ENCODE measurements at places on chromosomes 2 and 18.

GRCh38 chr2:144082327-144082726, 437.6 kb downstream of the ZEB2 start:
- H3K4me1 ChIP-seq: no peaks in the 10 kb centered on the region
- H3K27ac ChIP-seq: no peak overlapping the region
- no peaks in the 10 kb centered on the region for H3K36me3 ChIP-seq
- no peaks in the 10 kb centered on the region for H3K27me3 ChIP-seq
- DNase-seq: no peak
- H3K4me3 ChIP-seq: no peak overlapping the region

- no peaks in the 10 kb centered on the region for H3K27me3 ChIP-seq
- no peak overlapping the region for H3K27ac ChIP-seq
- H3K36me3 ChIP-seq: no peaks in the 10 kb centered on the region
- no peaks in the 10 kb centered on the region for H3K4me1 ChIP-seq
- DNase-seq: no peak
These were observed 99.4 kb upstream of the ARL5A start for GRCh38 chr2:151927501-151928221.

DNA sequence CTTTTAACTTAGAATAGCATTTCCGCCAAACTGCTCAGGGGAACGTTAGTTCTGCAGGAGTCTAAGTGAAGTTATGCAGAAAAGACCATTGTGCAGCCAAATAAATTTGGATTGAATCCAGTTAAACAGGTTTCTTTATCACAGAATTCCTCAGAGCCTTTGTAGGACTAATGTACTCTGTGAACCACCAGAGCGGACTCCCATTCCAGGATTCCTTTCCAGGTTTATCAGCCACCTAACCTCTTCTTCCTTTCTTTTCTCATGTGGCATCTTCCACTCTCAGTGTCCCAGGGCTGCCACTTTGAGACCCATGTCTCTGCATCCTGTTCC, 350.4 kb downstream of the TSN start:
- no peaks in the 10 kb centered on the region for H3K4me1 ChIP-seq
- no peak for DNase-seq
- no peak overlapping the region for H3K4me3 ChIP-seq
- H3K27ac ChIP-seq: no peak overlapping the region
- H3K36me3 ChIP-seq: no peaks in the 10 kb centered on the region
- no peaks in the 10 kb centered on the region for H3K27me3 ChIP-seq

GRCh38 chr2:173171321-173171720, 95.7 kb downstream of the MAP3K20 start:
- no peaks in the 10 kb centered on the region for H3K4me1 ChIP-seq
- H3K36me3 ChIP-seq: no peaks in the 10 kb centered on the region
- H3K27ac ChIP-seq: no peak overlapping the region
- H3K27me3 ChIP-seq: no peaks in the 10 kb centered on the region
- no peak overlapping the region for H3K4me3 ChIP-seq

GRCh38 chr18:79794846-79795245, 2.9 kb upstream of the KCNG2 start:
- no peak overlapping the region for H3K4me3 ChIP-seq
- H3K27me3 ChIP-seq: peaks cover 44% of the 10 kb centered on the region
- no peaks in the 10 kb centered on the region for H3K36me3 ChIP-seq
- no peak for DNase-seq
- no peaks in the 10 kb centered on the region for H3K4me1 ChIP-seq

GRCh38 chr18:41703744-41704530, 251.1 kb upstream of the PIK3C3 start:
- no peak overlapping the region for H3K27ac ChIP-seq
- H3K27me3 ChIP-seq: no peaks in the 10 kb centered on the region
- DNase-seq: no peak
- no peaks in the 10 kb centered on the region for H3K4me1 ChIP-seq

- no peaks in the 10 kb centered on the region for H3K36me3 ChIP-seq
- no peak for DNase-seq
- no peaks in the 10 kb centered on the region for H3K27me3 ChIP-seq
- no peak overlapping the region for H3K27ac ChIP-seq
- H3K4me1 ChIP-seq: no peaks in the 10 kb centered on the region
These were observed 106.2 kb upstream of the EPC2 start for GRCh38 chr2:148538375-148538774.

- H3K36me3 ChIP-seq: no peaks in the 10 kb centered on the region
- no peak overlapping the region for H3K4me3 ChIP-seq
- no peaks in the 10 kb centered on the region for H3K27me3 ChIP-seq
- H3K4me1 ChIP-seq: no peaks in the 10 kb centered on the region
- no peak overlapping the region for H3K27ac ChIP-seq
- no peak for DNase-seq
These were observed 74.0 kb downstream of the IL1R2 start for GRCh38 chr2:102065675-102066252.

GRCh38 chr2:80830891-80831290, 526.3 kb upstream of the LRRTM1 start:
- no peak for DNase-seq
- no peak overlapping the region for H3K27ac ChIP-seq
- H3K27me3 ChIP-seq: no peaks in the 10 kb centered on the region
- no peak overlapping the region for H3K4me3 ChIP-seq
- no peaks in the 10 kb centered on the region for H3K36me3 ChIP-seq

DNA sequence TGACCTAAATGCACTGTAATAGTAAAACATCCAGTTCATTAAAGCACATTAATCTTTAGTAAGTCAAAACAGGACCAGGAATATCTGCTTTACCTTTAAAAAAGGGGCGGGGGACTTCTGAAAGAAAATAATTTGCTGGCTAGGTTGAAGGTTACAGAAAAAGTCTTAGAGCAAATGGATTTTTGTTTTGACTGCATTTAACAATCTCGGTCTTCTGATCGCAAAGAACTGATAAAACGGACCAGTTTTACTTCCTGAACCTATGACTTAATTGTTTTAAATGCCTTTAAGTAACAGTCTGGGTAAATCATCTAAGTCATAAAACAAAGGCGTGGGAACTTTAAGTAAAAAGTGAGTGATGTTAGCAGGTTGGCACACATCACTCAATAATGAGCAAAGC, 783 bp downstream of the BUB1 start:
- peak overlapping the region; percentile 79 for H3K4me3 ChIP-seq
- no peak for DNase-seq
- H3K4me1 ChIP-seq: peaks cover 13% of the 10 kb centered on the region
- H3K27me3 ChIP-seq: no peaks in the 10 kb centered on the region
- no peak overlapping the region for H3K27ac ChIP-seq

GRCh38 chr2:65530547-65531320, 98.3 kb upstream of the SPRED2 start:
- no peak overlapping the region for H3K27ac ChIP-seq
- no peaks in the 10 kb centered on the region for H3K27me3 ChIP-seq
- no peaks in the 10 kb centered on the region for H3K4me1 ChIP-seq
- no peak overlapping the region for H3K4me3 ChIP-seq
- no peak for DNase-seq

GRCh38 chr2:189412330-189412953, 28.8 kb upstream of the WDR75 start:
- H3K27ac ChIP-seq: no peak overlapping the region
- H3K4me1 ChIP-seq: no peaks in the 10 kb centered on the region
- H3K27me3 ChIP-seq: no peaks in the 10 kb centered on the region
- H3K4me3 ChIP-seq: no peak overlapping the region
- DNase-seq: peak; percentile 56

- no peak overlapping the region for H3K27ac ChIP-seq
- H3K36me3 ChIP-seq: no peaks in the 10 kb centered on the region
- H3K4me1 ChIP-seq: no peaks in the 10 kb centered on the region
These were observed 311.6 kb downstream of the DSC3 start for GRCh38 chr18:30730915-30731314.

DNA sequence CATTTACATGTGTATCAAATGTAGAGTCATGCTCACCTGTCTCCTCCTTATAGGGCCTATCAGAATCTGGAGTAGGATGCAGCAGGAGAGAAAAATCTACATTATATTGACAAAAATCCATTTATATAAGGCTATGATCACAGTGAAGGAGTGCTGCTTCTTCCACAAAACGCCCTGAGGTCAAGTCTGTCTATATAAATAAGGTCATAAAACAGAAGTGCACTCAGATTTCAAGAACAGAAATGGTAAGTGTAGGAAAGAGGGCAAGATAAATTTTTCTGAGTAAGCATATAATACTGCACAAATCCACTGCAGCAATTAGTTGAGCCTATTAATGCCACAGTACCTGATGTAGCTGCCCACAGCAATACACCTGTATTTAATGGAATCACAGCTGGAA, 51.8 kb downstream of the COL5A2 start:
- H3K27ac ChIP-seq: no peak overlapping the region
- no peaks in the 10 kb centered on the region for H3K36me3 ChIP-seq
- DNase-seq: no peak
- H3K4me3 ChIP-seq: no peak overlapping the region
- no peaks in the 10 kb centered on the region for H3K27me3 ChIP-seq

- H3K36me3 ChIP-seq: no peaks in the 10 kb centered on the region
- no peak overlapping the region for H3K4me3 ChIP-seq
- DNase-seq: no peak
- H3K27me3 ChIP-seq: no peaks in the 10 kb centered on the region
- H3K27ac ChIP-seq: no peak overlapping the region
These were observed 42.5 kb upstream of the FOSL2 start for GRCh38 chr2:28350196-28350595.

- no peaks in the 10 kb centered on the region for H3K27me3 ChIP-seq
- H3K27ac ChIP-seq: no peak overlapping the region
- H3K36me3 ChIP-seq: no peaks in the 10 kb centered on the region
- peaks cover 4% of the 10 kb centered on the region for H3K4me1 ChIP-seq
- DNase-seq: no peak
- H3K4me3 ChIP-seq: no peak overlapping the region
These were observed 348.4 kb upstream of the RAB12 start for GRCh38 chr18:8260827-8261226.

DNA sequence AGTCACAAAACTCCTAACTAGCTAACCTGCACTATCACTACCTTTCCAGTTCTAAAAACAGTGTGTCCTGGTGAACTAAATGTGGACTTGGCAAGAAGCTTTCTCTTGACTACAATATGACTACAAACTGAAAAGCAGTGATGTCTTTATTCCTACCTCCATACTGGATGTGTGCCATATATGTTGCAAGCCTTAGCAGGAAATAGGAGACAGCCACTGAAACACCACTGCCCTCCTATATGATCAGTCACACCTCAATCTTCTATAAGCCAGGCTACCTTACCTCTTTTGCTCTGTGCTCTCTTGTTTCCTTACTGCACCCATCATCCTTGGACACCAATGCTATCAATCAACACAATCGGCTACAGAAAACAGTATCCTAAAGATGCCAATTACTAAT, 34.1 kb downstream of the SS18 start:
- no peaks in the 10 kb centered on the region for H3K4me1 ChIP-seq
- H3K4me3 ChIP-seq: no peak overlapping the region
- DNase-seq: no peak
- peaks cover 18% of the 10 kb centered on the region for H3K36me3 ChIP-seq

- H3K36me3 ChIP-seq: no peaks in the 10 kb centered on the region
- peak within 1 kb of the TSS; percentile 74 for H3K27ac ChIP-seq
- peak within 1 kb of the TSS; percentile 70 for H3K4me3 ChIP-seq
- peaks cover 15% of the 10 kb centered on the region for H3K4me1 ChIP-seq
These were observed at the start of gene ARHGAP28 for GRCh38 chr18:6729247-6730091. Gene ARHGAP28, plus strand, starts transcription at chr18:6729716. Its CDS starts 106 bp downstream, at chr18:6729822.

- peak within 1 kb of the TSS; percentile 100 for H3K4me3 ChIP-seq
- peak; percentile 91 for DNase-seq
- peaks cover 2% of the 10 kb centered on the region for H3K36me3 ChIP-seq
- peaks cover 10% of the 10 kb centered on the region for H3K4me1 ChIP-seq
- H3K27ac ChIP-seq: peak within 1 kb of the TSS; percentile 94
- H3K27me3 ChIP-seq: no peaks in the 10 kb centered on the region
These were observed at the start of gene DSG2 for GRCh38 chr18:31497836-31498573. Gene DSG2, plus strand, starts transcription at chr18:31498177. Its CDS starts 75 bp downstream, at chr18:31498252.

DNA sequence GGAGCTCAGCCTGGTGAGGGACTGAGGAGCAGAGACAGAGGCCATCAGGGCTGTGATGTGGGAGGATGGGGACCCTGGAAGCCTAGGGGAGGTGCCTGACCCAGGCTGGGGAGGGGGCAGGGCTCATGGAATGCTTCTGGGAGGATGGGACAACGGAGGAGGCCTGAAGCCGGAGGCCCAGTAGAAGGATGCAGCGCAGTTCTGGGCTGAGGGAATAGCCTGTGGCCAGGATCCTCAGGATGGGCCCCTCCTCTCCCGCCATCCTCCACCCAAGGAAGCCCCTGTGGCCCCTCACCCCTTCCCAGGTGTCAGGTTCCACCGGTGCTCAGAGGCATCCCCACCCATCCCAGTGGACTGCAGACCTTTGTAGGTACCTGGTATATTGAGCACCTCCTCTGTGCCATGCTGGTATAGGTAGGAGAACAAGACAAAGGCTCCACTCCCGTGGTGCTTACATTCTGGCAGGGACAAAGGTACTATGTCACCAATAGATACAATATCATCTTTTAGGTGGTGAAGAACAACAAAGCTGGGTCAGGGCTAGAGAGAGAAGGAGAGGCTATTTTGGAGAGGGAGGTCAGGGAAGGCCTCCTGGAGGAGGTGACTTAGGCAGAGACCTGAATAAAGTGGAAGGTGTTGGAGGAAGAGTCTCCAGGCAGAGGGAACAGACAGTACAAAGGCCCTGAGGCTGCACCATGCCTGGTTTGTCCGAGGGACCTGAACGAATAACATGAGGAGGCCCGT, 2.7 kb downstream of the ZAP70 start:
- no peaks in the 10 kb centered on the region for H3K27me3 ChIP-seq
- no peak overlapping the region for H3K27ac ChIP-seq
- no peaks in the 10 kb centered on the region for H3K36me3 ChIP-seq
- peaks cover 2% of the 10 kb centered on the region for H3K4me1 ChIP-seq
- no peak overlapping the region for H3K4me3 ChIP-seq

DNA sequence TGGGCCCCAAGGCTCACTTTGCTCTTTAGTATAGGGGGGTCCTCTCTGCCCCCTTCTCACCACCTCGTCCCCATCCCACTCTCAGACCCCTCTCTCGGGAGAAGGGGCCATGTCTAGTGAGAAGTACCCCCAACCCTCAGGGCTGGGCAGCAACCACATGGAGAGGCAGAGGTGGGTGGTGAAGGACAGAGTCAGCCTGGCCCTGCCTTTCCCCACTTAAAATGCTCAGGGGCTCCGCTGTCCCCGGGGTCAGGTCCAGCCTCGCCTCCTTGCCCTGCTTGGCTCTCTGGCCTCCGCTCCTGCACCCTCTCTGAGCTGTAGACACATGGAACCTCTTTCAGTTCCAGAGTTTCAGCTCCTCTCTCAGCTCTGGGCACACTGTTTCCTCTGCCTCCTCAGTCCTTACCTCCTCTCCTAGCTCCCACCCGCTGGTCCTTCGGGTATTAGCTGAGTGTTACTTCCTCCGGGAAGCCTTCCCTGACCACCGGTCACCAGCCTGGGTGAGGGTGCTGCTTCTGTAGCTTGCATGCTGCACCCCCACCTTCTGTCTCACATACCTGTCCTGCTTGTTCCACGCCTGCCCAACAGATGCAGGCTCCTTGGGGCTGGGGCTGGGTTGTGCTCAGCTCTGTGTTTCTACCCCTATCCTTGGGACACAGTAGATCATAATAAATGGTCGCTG, 79.5 kb upstream of the OTOF start:
- no peak overlapping the region for H3K27ac ChIP-seq
- H3K4me1 ChIP-seq: peaks cover 12% of the 10 kb centered on the region
- no peak overlapping the region for H3K4me3 ChIP-seq
- no peaks in the 10 kb centered on the region for H3K36me3 ChIP-seq
